Heart right ventricle (tissue), 16 donors: ENCODE measurements at places on chromosomes 4 and X. TPM values are rescaled to one million over a fixed set of nuclear protein-coding genes. Genes with fewer than 3 reads are reported as not detected.

The FAM9B gene
- not detected for total RNA-seq

The ASMT gene
- total RNA-seq: not detected

The DMP1 gene
- not detected for total RNA-seq

The DCX gene
- total RNA-seq: 0.09 TPM

The SRPX2 gene
- total RNA-seq: 4.2 TPM

GRCh38 chr4:170089274-170089667, 485 bp downstream of the AADAT start:
- no peaks in the 10 kb centered on the region for H3K27me3 ChIP-seq
- peaks cover 14% of the 10 kb centered on the region for H3K4me1 ChIP-seq
- H3K27ac ChIP-seq: peak overlapping the region; percentile 71
- no peaks in the 10 kb centered on the region for H3K36me3 ChIP-seq
- peak; percentile 10 for DNase-seq

DNA sequence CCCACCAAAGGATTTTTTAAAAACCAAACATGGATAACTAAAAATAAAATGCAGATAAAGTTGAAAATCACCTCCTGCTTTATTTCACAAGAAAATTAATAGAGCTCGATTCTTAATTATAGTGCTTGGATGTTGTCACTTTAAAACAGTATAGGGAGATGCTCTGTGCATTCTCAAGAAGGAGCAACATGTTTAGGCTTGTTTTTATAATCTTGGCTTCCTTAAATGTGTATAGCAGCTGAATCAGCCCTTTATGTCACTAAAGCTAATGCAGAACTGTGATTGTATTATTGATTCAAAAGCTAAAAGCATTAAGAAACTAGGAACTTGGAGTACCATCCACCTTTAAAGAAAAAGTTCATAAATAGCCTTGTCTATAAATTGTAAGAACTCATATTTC, 12.9 kb downstream of the UTP3 start:
- peaks cover 11% of the 10 kb centered on the region for H3K4me1 ChIP-seq
- no peak overlapping the region for H3K4me3 ChIP-seq
- no peaks in the 10 kb centered on the region for H3K27me3 ChIP-seq
- no peaks in the 10 kb centered on the region for H3K36me3 ChIP-seq
- H3K27ac ChIP-seq: no peak overlapping the region

DNA sequence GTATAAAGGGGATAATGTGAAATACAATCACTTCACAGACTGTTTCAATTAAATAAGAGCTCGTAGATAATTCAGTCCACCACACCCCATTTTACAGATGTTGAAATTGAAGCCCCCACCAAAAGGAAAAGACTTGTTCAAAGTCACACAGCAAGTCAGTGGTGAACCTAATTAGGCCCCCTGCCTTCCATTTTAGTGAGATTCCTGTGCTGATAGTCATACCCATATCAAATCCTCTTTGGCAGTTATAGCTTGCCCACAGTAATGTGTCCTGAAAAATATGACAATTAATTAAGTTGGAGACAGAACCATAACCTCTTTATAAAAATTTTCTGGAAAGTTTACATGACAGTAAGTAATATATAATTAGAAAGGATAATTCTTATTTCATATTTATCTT, 58.0 kb downstream of the AR start:
- H3K4me1 ChIP-seq: no peaks in the 10 kb centered on the region
- no peak overlapping the region for H3K4me3 ChIP-seq
- no peak overlapping the region for H3K27ac ChIP-seq
- H3K27me3 ChIP-seq: no peaks in the 10 kb centered on the region
- H3K36me3 ChIP-seq: no peaks in the 10 kb centered on the region

- no peak for DNase-seq
- no peak overlapping the region for H3K4me3 ChIP-seq
- H3K36me3 ChIP-seq: no peaks in the 10 kb centered on the region
- H3K27me3 ChIP-seq: no peaks in the 10 kb centered on the region
These were observed 139.9 kb downstream of the NDST3 start for GRCh38 chr4:118173956-118174725.

DNA sequence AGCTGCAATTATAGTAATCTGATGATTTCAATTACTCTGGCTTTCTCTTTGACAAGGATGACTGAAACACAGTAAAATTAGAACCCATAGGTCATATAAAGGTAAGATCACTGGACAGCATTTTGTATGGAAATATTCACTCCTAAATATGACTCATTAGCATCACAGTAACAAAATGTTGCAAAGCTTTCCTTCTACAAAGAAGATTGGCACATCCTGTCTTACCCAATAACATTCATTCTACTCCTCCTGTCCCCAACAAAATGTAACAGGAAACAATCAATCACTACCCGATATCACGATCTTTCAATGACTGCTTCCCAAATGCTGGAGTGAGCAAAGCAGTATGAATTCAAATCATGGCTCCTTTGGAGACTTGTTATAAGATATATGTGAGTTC, 95.3 kb downstream of the FANCB start:
- H3K4me1 ChIP-seq: no peaks in the 10 kb centered on the region
- H3K4me3 ChIP-seq: no peak overlapping the region
- no peak overlapping the region for H3K27ac ChIP-seq
- no peaks in the 10 kb centered on the region for H3K27me3 ChIP-seq
- H3K36me3 ChIP-seq: no peaks in the 10 kb centered on the region
- DNase-seq: no peak

- DNase-seq: no peak
- H3K36me3 ChIP-seq: no peaks in the 10 kb centered on the region
- H3K4me3 ChIP-seq: no peak overlapping the region
- H3K4me1 ChIP-seq: no peaks in the 10 kb centered on the region
These were observed 270.0 kb downstream of the MAPK10 start for GRCh38 chr4:86089781-86090323.

- no peak for DNase-seq
- no peaks in the 10 kb centered on the region for H3K27me3 ChIP-seq
- no peaks in the 10 kb centered on the region for H3K36me3 ChIP-seq
- no peak overlapping the region for H3K27ac ChIP-seq
These were observed 2.5 kb downstream of the COQ2 start for GRCh38 chr4:83282049-83282535.

DNA sequence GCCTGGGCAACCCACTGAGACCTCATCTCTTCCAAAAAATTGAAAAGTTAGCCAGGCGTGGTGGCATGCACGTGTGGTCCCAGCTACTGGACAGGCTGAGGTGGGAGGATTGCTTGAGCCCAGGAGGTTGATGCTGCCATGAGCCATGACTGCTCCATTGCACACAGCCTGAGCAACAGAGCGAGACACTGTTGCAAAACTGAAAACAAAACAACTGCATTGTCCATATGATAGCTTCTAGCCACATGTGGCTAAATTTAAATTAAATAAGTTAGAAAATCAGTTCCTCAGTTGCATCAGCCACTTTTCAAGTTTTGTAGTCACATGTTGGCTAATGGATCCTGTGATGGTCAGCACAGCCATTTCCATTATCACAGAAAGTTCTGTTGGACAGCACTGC, 67.9 kb downstream of the GAB1 start:
- H3K4me3 ChIP-seq: no peak overlapping the region
- H3K4me1 ChIP-seq: peaks cover 67% of the 10 kb centered on the region
- no peaks in the 10 kb centered on the region for H3K36me3 ChIP-seq
- H3K27ac ChIP-seq: peak overlapping the region; percentile 3
- H3K27me3 ChIP-seq: no peaks in the 10 kb centered on the region
